ENCODE measurements at places on chromosomes 1 and 21. TPM values are rescaled to one million over a fixed set of nuclear protein-coding genes. Genes with fewer than 3 reads are reported as not detected.

DNA sequence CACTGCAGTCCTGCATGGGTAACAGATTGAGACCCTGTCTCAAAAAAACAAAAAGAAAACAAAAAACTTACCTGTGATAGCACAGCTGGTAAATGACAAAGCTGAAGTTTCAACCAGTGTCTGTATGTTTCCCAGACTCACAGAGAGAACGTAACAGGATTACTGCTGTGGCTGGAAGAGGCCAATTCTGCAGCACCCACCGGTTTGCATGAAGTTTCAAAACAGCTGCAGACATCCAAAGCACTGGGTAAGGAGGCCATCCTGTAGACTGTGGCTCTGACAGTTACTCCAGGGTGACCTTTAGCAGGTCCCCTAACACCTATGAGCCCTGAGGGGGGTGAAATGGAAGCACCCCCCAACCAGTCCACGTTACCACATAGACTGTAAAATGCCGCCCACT is 7.5 kb downstream of the ID3 start:
- DNase-seq, result no peak

DNA sequence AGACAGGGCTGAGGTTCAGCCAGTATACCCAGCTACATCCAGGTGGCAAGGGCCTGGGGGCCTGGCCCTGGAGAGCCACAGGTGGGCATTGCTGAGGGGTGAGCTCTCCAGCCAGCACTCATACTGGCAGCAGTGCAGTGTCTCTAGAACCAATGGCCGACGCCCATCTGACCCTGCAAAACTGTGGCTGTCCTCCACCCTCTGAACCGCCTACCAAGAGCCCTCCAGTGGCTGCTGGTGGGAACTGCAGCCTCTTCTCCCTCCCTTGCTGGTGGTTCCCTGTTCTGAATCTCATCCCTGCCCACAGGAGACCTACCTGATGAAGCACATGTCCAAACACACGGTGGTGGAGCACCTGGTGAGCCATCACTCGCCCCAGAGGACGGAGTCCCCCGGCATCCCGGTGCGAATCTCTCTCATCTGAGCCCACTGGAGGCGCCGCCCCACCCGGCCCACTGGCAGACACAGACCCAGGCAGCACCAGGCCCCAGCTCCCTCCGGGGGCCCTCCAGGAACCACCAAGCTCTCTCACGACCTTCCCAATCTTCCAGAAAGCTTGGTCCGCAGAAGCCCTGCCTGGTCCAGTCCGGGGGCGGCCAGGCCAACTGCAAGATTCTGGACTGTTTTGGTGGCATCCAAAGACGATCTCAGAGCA is 22.1 kb downstream of the A3GALT2 start:
- peak; percentile 55 for DNase-seq

- no peak for DNase-seq
Measured at GRCh38 chr21:43892984-43893535, 28.0 kb downstream of the AGPAT3 start.

OR6N1 gene
- total RNA-seq, result not detected

SPRR2E gene
- not detected for total RNA-seq

DNA sequence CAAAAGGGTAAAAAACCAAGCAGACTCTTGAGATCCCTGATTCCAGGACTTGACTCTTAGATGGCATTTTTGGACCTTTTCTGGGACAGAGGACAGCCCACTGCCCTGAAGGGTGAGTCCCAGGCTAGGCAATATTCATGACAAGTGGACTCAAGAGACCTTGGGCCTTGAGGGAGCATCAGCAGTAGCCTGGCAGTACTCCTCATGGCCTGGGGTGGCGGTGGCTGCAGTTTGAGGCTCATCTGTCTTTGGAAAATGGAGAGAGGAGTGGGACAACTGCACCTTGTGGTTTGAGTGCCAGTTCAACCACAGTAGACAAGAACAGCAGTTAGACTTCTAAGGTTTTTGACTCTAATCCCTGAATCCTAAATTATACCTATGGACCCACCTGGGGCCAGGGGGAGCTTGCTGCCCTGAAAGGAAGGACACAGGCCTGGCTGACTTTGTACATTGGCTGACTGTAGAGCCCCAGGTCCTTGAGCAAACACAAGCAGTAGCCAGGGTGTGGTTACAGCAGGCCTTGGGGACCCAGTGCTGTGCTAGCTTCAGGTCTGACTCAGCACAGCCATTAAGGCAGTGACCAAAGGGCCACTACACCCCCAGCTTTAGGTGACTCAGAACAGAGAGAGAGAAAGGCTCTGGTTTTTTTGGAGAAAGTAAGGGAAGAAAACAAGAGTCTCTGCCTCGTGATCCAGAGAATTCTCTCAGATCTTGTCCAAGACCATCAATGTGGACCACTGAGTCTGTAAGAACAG is 1023.2 kb downstream of the KCNT2 start:
- no peak for DNase-seq

DNA sequence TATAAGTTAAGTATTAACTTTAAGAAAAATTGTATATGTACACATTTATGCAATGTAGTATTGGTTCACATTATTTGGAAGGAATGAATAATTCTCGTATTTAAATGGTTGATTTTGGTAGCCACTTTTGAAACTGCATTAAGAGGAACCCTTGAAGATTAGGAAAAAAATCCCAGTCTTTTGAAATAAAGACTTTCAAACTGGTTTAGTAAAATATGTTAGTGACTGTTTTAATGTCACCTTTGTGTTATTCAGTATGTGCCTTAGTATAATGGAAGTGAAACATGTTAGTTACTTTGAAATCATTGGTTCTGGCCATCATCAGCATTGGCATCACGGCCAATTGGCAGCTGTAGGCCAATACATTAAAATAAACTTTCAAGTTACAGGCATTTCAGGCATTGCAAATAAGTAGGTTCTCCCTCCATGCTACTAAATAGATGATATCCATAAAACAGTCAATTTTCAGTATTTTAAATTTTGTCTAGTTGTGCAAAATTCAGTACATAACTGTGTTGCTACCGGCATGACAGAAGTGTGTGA is 4.4 kb downstream of the MIER1 start:
- DNase-seq, result no peak

ST6GALNAC5 gene
- 0.23 TPM for total RNA-seq

CA6 gene
- total RNA-seq, result not detected

DNA sequence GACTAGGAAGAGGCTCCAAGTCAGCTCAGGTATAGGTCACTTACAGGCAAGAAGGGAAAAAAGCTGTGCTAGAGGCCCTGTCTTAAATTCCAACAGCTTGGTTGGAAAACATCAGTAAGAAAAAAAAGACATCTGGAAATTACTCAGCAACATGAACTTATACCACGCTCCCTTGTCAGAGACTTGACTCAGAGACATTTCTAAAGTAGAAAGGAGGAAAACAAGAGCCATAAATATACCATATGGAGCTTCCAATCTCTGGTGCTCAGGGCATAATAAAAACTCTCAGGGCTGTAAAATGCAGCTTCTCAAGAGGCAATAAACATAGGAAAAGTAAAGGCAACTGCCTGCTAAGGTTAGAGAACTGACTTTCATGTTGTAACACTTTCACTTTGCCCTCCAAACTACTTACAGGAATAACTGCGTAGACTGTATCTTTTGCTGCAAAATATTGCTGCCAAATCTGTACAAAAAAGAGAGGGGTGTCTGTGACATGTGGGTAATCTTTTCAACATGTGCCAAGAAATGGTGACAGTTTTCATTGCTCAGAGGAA is 14.7 kb downstream of the ATPAF1 start:
- DNase-seq, result no peak

VSIG8 gene
- not detected for total RNA-seq

DMBX1 gene
- not detected for total RNA-seq

GRCh38 chr1:44515416-44515815 is 110.4 kb downstream of the RNF220 start:
- DNase-seq, result no peak

GRCh38 chr1:62589321-62589720 is 8.0 kb upstream of the ANGPTL3 start:
- DNase-seq, result no peak

DNA sequence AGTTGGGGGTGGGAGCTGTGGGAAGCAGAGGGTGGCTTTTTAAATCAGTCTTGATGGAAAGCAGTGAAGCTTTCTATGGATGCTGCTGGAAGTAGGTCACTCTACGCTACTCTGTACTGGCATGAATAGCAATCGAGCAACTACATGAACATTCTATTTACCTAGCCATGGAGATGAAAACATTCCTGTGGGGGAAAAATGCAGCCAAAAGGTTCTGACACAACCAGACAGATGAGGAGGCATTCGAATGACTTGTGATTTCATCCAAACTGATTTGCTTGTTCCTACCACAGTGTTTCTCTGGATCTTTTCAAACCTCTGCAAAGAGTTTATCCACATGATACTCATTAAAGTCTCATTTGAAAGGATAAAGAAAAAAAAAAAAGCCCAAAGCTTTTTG is 95.0 kb downstream of the ASTN1 start:
- no peak for DNase-seq

DNA sequence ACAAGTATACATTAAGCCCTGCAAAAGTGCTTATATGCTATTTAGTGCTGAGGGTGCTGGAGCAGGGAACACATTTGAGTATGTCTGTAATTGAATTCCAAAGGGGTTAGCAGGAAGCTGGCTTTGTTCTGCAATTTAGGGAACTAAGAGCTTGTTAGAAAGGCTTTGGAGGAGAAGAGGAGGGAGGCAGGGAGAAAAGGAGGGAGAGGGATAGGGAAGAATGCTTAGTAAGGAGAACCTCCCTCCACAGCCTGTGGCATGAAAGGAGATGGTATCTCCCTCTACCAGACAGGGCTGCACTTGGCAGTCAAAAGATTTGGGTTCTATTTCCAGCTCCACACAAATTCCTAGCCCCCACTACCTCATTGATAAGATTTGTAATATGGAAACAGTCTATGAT is 217.8 kb downstream of the DAB1 start:
- DNase-seq, result no peak

PIGV gene
- 13.6 TPM for total RNA-seq

DNA sequence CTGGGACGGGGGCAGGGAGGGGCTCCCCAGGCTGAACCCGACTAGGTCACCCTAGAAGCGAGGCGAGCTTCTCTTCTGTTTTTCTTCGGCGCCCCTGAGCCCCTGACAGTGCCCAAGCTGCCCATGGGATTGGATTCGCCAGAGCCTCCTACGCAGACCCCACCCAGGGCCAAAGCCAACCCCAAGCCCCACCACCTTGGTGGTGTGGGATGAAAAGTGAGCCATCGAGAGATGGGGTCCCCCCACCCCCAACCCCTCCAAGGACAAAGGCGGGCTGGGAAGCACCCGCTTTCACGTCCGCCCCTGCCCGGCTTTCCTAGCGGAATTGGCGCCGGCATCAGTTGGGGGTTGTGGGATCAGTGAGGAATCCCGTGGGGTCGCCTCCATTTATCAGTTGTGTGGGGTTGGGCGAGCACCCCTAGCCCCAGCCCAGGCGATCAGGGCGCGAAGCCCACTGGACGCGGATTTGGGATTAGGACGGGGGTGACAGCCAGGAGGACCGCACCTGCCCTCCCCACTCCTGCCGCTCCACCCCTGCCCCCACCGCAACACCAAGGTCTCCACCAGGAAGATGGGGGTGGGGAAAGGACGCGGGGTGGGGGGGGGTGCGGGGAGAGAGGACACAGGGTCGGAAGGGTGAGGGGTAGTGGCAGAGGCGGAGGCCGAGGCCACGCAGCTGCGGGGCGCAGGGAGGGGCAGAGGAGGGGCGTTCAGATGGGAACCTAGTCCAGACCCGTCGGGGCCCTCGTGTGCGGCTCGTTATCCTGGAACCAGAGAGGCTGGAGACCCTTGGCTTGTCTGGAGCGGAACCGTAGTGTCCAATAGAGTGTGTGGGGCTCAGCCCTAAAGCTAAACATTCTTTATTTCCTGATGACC is 4.4 kb downstream of the TSPEAR start:
- DNase-seq, result no peak

DNA sequence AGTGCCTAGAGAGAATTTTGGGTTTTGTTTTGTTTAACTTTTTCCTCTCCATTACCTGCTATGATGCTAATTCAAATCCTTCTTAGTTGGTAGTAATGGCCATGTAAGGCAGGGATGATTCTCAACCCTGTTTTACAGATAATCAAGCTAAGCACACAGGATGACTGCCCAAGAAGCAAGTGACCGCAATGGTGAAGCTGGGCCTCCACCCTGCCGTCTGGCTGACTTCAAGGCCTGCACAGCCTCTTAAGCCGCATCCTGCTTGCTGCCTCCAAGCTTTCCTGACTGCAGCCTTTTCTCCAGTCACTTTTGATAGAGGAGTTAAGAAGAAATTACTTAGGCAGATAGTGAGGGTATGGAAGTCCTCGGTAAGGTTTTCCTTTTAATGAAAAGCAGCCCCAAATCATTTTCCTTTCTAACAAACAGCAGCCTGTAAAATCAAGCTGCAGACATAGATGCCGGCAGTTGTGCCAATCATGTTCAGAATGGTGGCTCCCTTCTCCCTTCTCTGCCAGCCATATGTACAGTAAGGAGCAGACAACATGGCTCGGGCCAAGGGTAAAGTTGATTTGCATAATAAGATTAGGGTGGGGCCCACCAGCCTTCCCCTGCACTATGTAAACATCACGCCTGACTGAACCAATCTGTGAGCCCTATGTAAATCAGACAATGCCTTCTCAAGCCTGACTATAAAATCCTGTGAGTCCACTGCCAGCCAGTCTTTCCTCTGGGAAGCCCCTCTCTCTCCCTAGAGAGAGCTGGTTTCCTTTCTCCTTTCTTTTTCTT is 8.8 kb upstream of the CTBS start:
- no peak for DNase-seq

GSTM5 gene
- 0.12 TPM for total RNA-seq

CLEC20A gene
- not detected for total RNA-seq

DNA sequence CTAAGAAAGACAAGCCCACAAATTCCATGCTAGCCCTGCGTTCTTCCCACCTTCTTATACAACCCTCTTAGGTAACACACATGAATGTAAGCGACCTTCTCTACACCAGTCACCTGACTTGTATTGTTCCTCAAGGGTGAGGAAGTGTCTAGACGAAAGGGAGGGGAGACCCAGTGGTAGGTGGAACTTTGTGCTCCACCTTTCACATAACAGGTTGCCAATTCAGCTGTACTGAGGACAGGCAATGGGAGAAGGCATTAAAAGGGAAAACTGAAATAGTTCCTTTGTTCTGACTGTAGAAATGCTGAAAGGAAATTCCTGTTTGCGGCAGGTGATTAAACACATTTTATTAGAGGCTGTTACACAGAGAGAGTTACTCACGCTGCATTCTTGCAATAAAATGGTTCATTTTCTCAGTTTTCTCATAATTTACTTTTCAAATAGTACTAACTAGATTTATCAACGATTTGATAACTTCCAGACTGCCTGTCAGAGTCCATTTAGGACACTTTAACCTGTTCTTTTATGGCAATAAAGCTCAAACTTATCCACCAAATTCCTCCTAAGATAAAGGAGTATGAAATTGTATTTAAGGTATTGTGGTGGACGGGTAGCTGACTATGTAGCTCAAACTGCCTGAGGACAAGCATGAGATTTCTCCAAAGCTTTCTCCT is 17.8 kb upstream of the CHRM3 start:
- no peak for DNase-seq
